ENCODE measurements at places on chromosomes 11 and 22.

DNA sequence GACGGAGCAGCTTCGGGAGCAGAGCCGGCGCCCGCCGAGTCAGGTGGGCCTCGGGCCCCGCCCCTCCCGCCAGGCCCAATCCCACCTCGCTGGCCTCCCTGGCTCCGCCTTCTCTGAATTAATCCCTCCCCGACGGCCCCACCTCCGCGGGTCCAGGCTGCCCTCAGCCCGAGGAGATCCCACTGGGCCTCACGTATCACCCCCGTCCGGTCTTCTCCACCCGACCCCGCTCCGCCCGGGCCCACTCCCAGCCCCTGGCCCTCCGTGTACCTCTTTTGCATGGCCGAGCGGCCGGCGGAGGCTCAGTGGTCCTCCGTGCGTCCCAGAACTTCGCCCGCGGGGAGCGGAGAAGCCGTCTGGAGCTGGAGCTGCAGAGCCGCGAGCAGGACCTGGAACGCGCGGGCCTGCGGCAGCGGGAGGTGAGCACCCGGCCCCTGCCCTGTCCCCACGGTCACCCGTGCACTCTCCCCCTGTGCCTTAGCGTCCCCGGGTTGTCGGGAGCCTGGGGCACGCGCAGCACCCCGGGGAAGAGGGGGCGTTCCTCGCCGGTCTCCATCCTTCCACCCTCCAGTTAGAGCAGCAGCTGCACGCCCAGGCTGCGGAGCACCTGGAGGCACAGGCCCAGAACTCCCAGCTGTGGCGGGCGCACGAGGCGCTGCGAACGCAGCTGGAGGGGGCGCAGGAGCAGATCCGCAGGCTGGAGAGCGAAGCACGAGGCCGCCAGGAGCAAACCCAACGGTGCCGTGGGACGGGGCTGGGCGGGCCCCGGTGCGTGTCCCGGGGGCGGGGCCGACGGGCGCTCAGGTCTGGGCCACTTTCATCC, 2.2 kb upstream of the CD151 start:
- no peak for DNase-seq

GRCh38 chr11:109728056-109728455, 306.1 kb downstream of the C11orf87 start:
- DNase-seq: no peak

- DNase-seq: no peak
Measured at GRCh38 chr11:125498521-125498920, 2.5 kb upstream of the FEZ1 start.

DNA sequence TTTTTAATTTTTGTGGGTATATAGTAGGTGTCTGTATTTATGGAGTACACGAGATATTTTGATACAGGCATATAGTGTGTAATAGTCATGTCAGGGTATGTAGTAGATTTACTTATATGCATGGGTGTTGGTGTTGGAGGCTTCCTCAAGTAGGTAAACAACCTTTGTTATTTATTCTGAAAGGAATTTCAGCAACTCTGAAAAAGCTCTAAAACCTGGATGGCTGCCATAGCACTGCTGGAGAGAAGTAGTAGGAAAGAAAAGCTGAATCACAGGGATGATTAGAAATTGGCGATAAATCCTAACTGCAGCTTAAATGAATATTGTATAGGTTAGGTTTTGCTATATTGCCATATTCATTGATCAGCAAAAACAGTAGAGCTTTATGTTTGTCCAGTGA, 44.4 kb upstream of the ST14 start:
- no peak for DNase-seq

GRCh38 chr11:12723421-12724300, 49.4 kb downstream of the TEAD1 start:
- DNase-seq: no peak

DNA sequence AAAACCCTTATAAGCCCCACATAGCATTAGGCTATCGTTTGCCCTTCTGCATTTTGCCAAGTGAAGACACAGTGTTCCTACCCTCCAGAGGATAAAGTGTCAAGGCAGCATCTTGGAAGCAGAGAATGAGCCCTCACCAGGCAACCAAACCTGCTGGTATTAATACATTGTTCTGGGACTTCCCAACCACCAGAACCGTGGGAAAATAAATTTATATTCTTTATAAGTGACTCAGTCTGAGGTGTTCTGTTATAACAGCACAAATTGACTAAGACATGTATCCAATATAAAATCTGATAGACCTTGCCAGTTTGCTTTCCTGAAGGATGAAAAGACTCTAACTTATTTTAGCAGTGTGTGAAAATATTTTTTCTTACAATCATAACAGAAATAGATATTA, 792.5 kb upstream of the LRRC4C start:
- DNase-seq: no peak

DNA sequence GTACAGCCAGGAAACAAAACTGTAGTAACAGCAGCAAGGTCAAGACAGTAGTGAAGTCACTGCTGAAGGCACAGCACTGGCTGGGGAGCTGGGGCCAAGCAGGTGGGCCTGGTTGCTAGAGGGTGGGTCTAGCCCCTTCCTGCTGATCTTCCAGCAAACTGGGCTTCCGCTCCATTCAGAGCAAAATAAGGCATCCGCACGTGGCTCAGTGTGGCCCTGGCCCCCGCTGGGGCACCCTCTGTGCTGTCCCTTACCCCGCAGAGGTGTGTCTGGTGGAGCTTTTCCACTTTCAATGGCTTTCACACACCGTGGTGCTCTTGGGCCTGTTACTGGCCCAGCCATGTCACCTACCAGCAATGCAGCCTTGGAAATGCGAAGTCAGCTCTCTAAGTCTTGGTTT, 162.4 kb upstream of the B3GAT1 start:
- DNase-seq: no peak

DNA sequence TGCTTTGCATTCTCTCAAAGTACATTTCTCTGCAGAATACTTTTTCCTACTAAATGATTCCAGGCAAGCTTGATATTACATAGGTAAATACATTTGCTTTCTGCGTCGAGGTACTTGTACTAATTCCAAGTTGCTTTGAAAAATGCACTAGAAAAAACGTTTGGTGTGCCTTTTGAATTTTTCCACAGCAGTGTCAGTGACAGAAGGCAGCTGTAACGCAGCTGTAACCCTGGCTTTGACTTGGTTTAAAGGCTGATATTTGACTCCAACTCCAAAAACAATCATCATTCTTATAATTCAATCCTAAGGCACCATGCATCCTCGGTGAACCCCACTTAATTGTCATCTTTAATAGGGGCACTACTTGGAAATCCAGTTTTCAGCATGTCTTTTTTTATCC, 125.0 kb downstream of the MAML2 start:
- no peak for DNase-seq

DNA sequence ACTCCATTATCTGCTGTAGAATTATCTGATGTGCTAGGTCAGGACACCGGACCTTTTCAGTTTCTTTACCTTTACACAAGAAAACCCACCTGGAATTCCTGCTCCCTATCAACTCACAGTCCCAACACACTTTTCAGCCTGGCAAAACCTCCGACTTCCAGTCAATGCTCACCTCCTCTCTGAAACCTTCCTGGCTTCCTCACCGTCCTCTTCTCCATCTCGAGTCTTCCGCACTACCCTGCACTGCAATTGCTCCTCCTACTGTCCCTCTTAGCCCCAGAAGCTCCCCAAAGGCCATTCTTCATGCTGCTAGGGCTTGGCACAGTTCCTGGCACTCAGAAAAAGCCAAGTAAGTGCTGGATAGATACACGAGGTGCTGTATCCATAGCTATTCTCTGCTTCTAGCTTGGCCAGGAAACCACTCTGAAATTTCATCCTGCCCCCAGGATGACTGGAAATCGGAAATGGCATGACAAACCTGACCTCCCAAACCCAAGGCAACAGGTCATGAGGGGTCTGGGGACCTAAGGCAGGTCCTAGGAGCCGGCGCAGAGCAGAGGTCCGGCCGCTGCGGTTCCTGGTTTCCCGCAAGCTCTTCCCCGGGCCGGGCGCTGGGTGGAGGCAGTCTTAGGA, 702 bp downstream of the SYN3 start:
- no peak for DNase-seq

DNA sequence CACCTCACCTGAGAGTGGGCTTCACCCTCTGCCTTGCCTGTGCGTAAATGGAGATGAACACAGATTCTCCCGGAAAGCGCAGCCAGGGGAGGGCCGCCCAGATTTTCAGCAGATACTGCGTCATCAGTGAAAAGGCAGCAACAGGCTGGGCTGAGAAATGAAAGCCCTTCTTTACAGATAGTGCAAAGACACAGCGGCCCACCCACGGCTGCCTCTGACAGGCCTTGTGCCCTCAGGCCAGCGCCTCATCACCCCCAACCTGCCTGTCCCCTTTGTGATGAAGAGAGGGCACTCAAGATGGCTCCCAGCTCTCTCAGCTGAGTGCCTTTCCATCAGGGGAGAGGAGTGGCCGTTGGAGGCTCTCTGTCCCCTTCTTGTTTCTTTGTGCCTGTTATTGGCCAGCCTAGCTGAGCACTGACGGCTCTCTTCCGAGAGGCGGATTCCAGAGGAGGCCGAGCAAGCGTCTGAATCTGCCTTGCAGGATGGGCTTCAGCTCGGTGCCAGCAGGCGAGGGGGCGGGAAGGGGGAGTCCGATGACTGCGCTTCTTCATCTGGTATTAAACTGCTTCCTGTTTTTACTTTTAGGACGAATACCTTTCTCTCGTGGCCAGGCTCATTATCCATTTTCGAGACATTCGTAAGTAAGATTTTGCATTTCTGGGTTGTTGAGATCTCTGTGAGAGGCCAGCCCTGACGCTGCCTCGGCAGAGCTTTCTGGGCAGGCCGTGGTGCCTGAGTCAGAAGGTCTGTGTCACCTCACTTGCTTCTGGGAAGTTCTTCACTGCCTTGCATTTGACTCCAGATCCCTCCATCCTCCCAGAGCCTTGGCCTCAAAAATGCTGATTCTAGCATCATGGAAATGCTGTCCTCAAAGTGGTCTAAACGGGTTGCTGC, 43.7 kb downstream of the MED15 start:
- no peak for DNase-seq

DNA sequence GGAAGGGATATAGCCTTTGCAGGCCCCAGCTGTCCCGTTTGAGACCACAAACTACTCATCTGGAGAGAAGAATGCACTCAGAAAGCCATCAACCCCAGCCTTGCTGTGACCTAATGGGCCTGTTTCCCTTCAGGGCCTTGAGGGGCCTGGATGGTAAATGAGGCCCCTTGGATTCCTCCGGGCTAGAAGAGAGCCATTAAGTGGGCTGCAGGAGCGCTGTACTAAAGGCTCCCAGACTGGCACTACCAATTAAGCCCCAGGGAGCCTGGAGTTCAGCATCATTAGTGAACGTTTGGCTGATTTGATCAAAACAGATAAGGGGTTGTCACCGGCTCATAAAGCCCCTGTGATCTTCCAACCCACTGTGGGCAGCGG, 23.0 kb downstream of the CD5 start:
- DNase-seq: no peak

DNA sequence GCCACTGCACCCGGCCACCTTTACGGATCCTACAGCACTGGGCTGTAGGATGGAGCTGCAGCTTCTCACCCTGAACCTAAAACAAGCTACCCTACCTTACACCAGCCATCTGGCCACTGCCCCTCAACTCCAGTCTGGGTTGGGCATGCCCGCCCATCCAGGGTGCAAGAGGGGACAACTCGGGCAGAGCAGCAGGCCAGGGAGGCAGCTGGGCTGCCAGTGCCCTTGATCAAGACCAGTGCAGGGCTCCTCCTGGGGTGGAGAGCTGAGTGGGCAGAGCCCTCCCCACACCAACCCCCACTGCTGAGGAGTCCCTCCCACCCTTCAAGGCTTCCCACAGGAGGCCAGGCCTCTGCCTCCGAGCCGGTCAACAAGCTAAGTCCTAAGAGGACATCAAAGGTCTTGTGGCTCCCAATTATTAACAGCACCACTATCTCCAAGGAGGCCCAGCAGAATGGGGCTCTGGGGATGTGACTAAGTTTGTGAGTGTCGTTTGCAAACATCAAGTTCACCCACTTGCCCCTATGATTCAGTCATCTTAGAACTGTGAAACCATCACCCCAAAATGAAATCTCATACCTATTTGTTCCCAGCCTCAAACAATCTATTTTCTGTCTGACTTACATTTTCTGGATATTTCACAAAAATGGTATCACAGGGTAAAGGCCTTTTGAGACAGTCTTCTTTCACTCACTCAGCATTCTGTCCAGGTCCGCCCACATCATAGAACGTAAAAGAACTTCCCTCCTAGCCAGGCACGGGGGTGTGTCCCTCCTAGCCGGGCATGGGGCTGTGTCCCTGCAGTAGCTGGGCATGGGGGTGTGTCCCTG, 11.0 kb downstream of the GATD1 start:
- DNase-seq: no peak

GRCh38 chr22:49532869-49533802, 294.5 kb downstream of the BRD1 start:
- no peak for DNase-seq

- no peak for DNase-seq
Measured at GRCh38 chr11:117225553-117226170, 6.2 kb downstream of the PCSK7 start.

DNA sequence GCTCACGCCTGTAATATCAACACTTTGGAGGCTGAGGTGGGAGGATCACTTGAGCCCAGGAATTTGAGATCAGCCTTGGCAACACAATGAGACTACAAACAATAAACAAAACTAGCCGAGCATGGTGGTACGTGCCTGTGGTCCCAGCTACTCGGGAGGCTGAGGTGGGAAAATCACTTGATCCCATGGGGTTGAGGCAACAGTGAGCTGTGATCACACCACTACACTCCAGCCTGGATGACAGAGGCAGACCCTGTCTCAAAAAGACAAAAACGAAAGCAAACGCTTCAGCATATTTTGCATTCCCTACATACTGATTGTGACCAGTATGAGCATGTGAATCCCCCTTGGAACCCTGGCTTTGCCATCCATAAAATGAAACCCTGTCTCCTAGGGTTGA, 33.9 kb upstream of the MN1 start:
- DNase-seq: no peak

GRCh38 chr11:71462726-71463125, 9.7 kb downstream of the NADSYN1 start:
- no peak for DNase-seq

- no peak for DNase-seq
Measured at GRCh38 chr11:18727479-18728236, 1.7 kb upstream of the IGSF22 start.

- no peak for DNase-seq
Measured at GRCh38 chr11:112523031-112523430, 262.4 kb upstream of the PLET1 start.

- peak; percentile 14 for DNase-seq
Measured at GRCh38 chr11:128207861-128208321, 379.5 kb downstream of the ETS1 start.

DNA sequence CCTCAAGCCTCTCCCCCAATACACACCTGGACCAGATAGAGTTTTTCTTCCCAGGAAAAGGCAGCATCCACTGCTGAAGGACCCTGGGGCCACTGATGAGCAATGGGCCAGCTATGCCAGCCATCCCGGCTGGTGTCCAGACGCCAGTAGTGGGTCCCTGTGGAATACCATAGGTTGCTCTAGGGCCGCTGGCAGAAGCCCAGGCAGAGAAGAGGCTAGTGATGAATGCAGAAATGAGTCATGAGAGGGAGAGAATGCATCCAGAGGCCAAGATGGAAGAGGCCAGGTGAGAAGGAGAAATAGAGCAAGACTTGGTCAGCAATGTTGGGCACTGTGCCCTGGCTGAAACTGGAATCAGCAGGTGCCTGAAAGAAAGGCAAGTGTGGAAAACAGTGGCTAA, 8.9 kb downstream of the HPX start:
- peak; percentile 25 for DNase-seq

- DNase-seq: peak; percentile 59
Measured at GRCh38 chr22:42820045-42820763, 36.9 kb downstream of the ARFGAP3 start.

All from amniotic stem cell (primary cell).